ENCODE measurements at places on chromosomes 1 and 21. TPM values are rescaled to one million over a fixed set of nuclear protein-coding genes. Genes with fewer than 3 reads are reported as not detected.

TLR5 gene
- total RNA-seq = under 0.01 TPM

TTC24 gene
- not detected for total RNA-seq

SYT2 gene
- total RNA-seq = not detected

TMPRSS3 gene
- not detected for total RNA-seq

NUP210L gene
- total RNA-seq = not detected

PLPPR5 gene
- not detected for total RNA-seq

VSIG8 gene
- total RNA-seq = not detected

MANEAL gene
- total RNA-seq = not detected

WDR64 gene
- not detected for total RNA-seq

S100A8 gene
- not detected for total RNA-seq

APOBEC4 gene
- not detected for total RNA-seq

REN gene
- not detected for total RNA-seq

NUDT4B gene
- 26.0 TPM for total RNA-seq

FASLG gene
- not detected for total RNA-seq

SH2D1B gene
- not detected for total RNA-seq

OLIG1 gene
- not detected for total RNA-seq

KIRREL1 gene
- total RNA-seq = 77.6 TPM

MX1 gene
- total RNA-seq = under 0.01 TPM

RAB42 gene
- total RNA-seq = 0.54 TPM

ZNF648 gene
- not detected for total RNA-seq

IFI44 gene
- total RNA-seq = 5.8 TPM

DSCAM gene
- 0.18 TPM for total RNA-seq

INSRR gene
- total RNA-seq = not detected

TCEANC2 gene
- total RNA-seq = 5.7 TPM

AP4B1 gene
- total RNA-seq = 19.8 TPM

S100A2 gene
- total RNA-seq = 0.16 TPM

RABGAP1L gene
- total RNA-seq = 14.4 TPM

FCGR1A gene
- not detected for total RNA-seq

PGLYRP3 gene
- not detected for total RNA-seq

KCNE2 gene
- total RNA-seq = not detected

TIE1 gene
- total RNA-seq = 3.8 TPM

UBL4B gene
- not detected for total RNA-seq

LRRC53 gene
- total RNA-seq = not detected

GPR25 gene
- total RNA-seq = not detected

RCC2 gene
- 30.6 TPM for total RNA-seq

LIN28A gene
- total RNA-seq = not detected

KIAA0319L gene
- total RNA-seq = 68.8 TPM

ATF3 gene
- 6.3 TPM for total RNA-seq

SYT11 gene
- total RNA-seq = 6.0 TPM

FAM72C gene
- 1.5 TPM for total RNA-seq

MYBPH gene
- total RNA-seq = not detected

SYT14 gene
- total RNA-seq = not detected

LCE1A gene
- total RNA-seq = not detected

OR2T11 gene
- total RNA-seq = not detected

ST6GALNAC3 gene
- 0.16 TPM for total RNA-seq

S100A9 gene
- not detected for total RNA-seq

CACHD1 gene
- total RNA-seq = 3.4 TPM

GPX7 gene
- total RNA-seq = 22.0 TPM

RBP7 gene
- total RNA-seq = not detected

RPE65 gene
- under 0.01 TPM for total RNA-seq

PPP2R5A gene
- total RNA-seq = 23.5 TPM

CCDC27 gene
- total RNA-seq = not detected

CELA2B gene
- not detected for total RNA-seq

PRAMEF9 gene
- total RNA-seq = not detected

TNFSF4 gene
- 5.3 TPM for total RNA-seq

COPA gene
- 248 TPM for total RNA-seq

LAX1 gene
- not detected for total RNA-seq

RCAN1 gene
- 31.8 TPM for total RNA-seq

Data from cardiac atrium fibroblast (primary cell).